ENCODE measurements at places on chromosomes 6 and 20.

- H3K27me3 ChIP-seq = no peaks in the 10 kb centered on the region
- DNase-seq = no peak
- H3K4me1 ChIP-seq = no peaks in the 10 kb centered on the region
- no peak overlapping the region for H3K4me3 ChIP-seq
Observed at GRCh38 chr6:23690453-23691049, 435.5 kb upstream of the NRSN1 start.

- peaks cover 70% of the 10 kb centered on the region for H3K36me3 ChIP-seq
- H3K4me3 ChIP-seq = peak overlapping the region; percentile 97
- peak overlapping the region; percentile 99 for H3K27ac ChIP-seq
- peaks cover 5% of the 10 kb centered on the region for H3K27me3 ChIP-seq
Observed at GRCh38 chr6:36596356-36596755, 2.2 kb downstream of the SRSF3 start.

GRCh38 chr20:35735826-35736470, 6.1 kb downstream of the RBM39 start:
- DNase-seq = no peak
- H3K27me3 ChIP-seq = peaks cover 3% of the 10 kb centered on the region
- peak overlapping the region; percentile 67 for H3K4me3 ChIP-seq
- peaks cover 61% of the 10 kb centered on the region for H3K4me1 ChIP-seq

DNA sequence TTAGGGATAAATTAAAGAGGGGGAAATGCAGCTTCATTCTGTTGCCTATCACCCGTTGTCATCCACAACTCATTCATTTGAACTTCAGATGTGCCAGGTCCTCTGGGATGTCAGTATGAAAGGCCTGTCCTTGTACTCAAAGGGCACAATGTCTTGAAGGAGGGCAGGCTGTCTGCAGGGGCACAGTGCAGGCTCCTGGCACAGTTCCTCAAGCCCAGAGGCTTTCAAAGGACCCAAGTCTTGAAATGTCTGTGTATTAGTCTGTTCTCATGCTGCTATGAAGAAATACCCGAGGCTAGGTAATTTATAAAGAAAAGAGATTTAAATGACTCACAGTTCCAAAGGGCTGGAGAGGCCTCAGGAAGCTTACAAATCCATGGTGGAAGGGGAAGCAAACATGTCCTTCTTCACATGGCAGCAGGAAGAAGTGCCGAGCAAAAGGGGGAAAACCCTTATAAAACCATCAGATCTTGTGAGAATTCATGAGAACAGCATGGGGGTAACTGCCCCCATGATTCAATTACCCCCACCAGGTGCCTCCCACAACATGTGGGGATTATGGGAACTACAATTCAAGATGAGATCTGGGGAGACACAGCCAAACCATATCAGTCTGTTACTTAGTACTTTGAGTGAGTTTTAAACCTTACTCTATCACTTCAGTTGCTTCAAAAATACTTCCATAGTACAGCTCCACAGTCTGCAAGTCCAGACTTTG, 9.4 kb downstream of the SNX9 start:
- no peaks in the 10 kb centered on the region for H3K27me3 ChIP-seq
- H3K36me3 ChIP-seq = peaks cover 81% of the 10 kb centered on the region
- peak overlapping the region; percentile 93 for H3K27ac ChIP-seq
- peaks cover 81% of the 10 kb centered on the region for H3K4me1 ChIP-seq
- H3K4me3 ChIP-seq = peak overlapping the region; percentile 48

GRCh38 chr6:135379647-135380046, 117.9 kb downstream of the AHI1 start:
- H3K27me3 ChIP-seq = no peaks in the 10 kb centered on the region
- H3K27ac ChIP-seq = no peak overlapping the region
- DNase-seq = no peak
- H3K4me3 ChIP-seq = no peak overlapping the region
- H3K36me3 ChIP-seq = peaks cover 1% of the 10 kb centered on the region
- no peaks in the 10 kb centered on the region for H3K4me1 ChIP-seq

GRCh38 chr6:27128311-27129094, 119.0 kb upstream of the PRSS16 start:
- H3K4me1 ChIP-seq = peaks cover 12% of the 10 kb centered on the region
- H3K4me3 ChIP-seq = no peak overlapping the region

- no peak overlapping the region for H3K27ac ChIP-seq
- peaks cover 29% of the 10 kb centered on the region for H3K36me3 ChIP-seq
- peaks cover 29% of the 10 kb centered on the region for H3K4me1 ChIP-seq
Observed at GRCh38 chr6:16521528-16521927, 239.7 kb downstream of the ATXN1 start.

- H3K4me3 ChIP-seq = no peak overlapping the region
- DNase-seq = no peak
- H3K27ac ChIP-seq = no peak overlapping the region
- H3K4me1 ChIP-seq = no peaks in the 10 kb centered on the region
- H3K36me3 ChIP-seq = no peaks in the 10 kb centered on the region
Observed at GRCh38 chr20:39070484-39071231, 108.5 kb downstream of the DHX35 start.

GRCh38 chr6:17865798-17866725, 121.4 kb downstream of the KIF13A start:
- H3K36me3 ChIP-seq = no peaks in the 10 kb centered on the region
- H3K27ac ChIP-seq = no peak overlapping the region
- H3K4me1 ChIP-seq = no peaks in the 10 kb centered on the region
- no peak for DNase-seq

- H3K36me3 ChIP-seq = no peaks in the 10 kb centered on the region
- no peak overlapping the region for H3K4me3 ChIP-seq
- H3K27ac ChIP-seq = no peak overlapping the region
- no peaks in the 10 kb centered on the region for H3K27me3 ChIP-seq
Observed at GRCh38 chr6:82555801-82556200, 192.2 kb downstream of the TPBG start.

- no peaks in the 10 kb centered on the region for H3K36me3 ChIP-seq
- peaks cover 8% of the 10 kb centered on the region for H3K4me1 ChIP-seq
- peaks cover 29% of the 10 kb centered on the region for H3K27me3 ChIP-seq
- H3K27ac ChIP-seq = no peak overlapping the region
- peak; percentile 16 for DNase-seq
Observed at GRCh38 chr6:24391756-24392405, 10.9 kb upstream of the MRS2 start.

- peaks cover 1% of the 10 kb centered on the region for H3K36me3 ChIP-seq
- no peaks in the 10 kb centered on the region for H3K27me3 ChIP-seq
- DNase-seq = no peak
- peaks cover 31% of the 10 kb centered on the region for H3K4me1 ChIP-seq
- no peak overlapping the region for H3K27ac ChIP-seq
Observed at GRCh38 chr6:41712651-41713103, 22.7 kb downstream of the TFEB start.

GRCh38 chr6:112557435-112557834, 210.3 kb downstream of the RFPL4B start:
- no peaks in the 10 kb centered on the region for H3K4me1 ChIP-seq
- DNase-seq = no peak
- H3K36me3 ChIP-seq = no peaks in the 10 kb centered on the region
- no peaks in the 10 kb centered on the region for H3K27me3 ChIP-seq
- no peak overlapping the region for H3K4me3 ChIP-seq

DNA sequence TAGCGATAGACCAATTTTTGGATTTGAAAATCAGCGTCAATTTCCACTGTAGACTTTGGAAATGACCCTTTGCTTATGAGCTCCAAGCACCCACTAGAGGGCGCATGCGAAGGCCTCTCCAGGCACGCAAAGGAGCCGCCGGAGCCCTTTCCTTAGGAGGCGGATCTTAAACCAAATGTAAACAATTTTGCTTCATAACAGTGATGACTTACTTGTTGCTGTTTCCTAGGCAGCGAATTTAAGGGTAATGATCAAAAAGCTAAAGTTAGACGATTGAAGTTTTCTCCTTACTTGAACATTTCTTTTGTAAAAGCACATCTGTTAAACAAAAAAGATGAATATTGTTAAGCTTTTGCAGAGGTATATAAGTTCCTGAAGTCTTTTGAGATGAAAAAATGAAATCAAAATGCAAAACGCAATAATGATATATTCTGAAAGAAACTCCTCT, 29.2 kb upstream of the EXOC2 start:
- H3K27me3 ChIP-seq = no peaks in the 10 kb centered on the region
- H3K27ac ChIP-seq = no peak overlapping the region
- H3K36me3 ChIP-seq = no peaks in the 10 kb centered on the region
- DNase-seq = peak; percentile 68

GRCh38 chr6:29653452-29654038, 3.3 kb upstream of the MOG start:
- DNase-seq = no peak
- no peak overlapping the region for H3K4me3 ChIP-seq
- H3K36me3 ChIP-seq = no peaks in the 10 kb centered on the region

- no peak for DNase-seq
- no peak overlapping the region for H3K4me3 ChIP-seq
- no peaks in the 10 kb centered on the region for H3K27me3 ChIP-seq
- no peak overlapping the region for H3K27ac ChIP-seq
- H3K4me1 ChIP-seq = no peaks in the 10 kb centered on the region
- H3K36me3 ChIP-seq = no peaks in the 10 kb centered on the region
Observed at GRCh38 chr6:76420094-76420493, 347.6 kb upstream of the IMPG1 start.

GRCh38 chr20:1868856-1869255, 26.4 kb upstream of the SIRPA start:
- no peak for DNase-seq
- H3K27ac ChIP-seq = no peak overlapping the region
- no peaks in the 10 kb centered on the region for H3K4me1 ChIP-seq
- H3K4me3 ChIP-seq = no peak overlapping the region
- H3K36me3 ChIP-seq = no peaks in the 10 kb centered on the region

- H3K4me3 ChIP-seq = no peak overlapping the region
- DNase-seq = no peak
- no peak overlapping the region for H3K27ac ChIP-seq
- H3K27me3 ChIP-seq = no peaks in the 10 kb centered on the region
Observed at GRCh38 chr6:116265041-116265829, 11.4 kb upstream of the TSPYL4 start.

DNA sequence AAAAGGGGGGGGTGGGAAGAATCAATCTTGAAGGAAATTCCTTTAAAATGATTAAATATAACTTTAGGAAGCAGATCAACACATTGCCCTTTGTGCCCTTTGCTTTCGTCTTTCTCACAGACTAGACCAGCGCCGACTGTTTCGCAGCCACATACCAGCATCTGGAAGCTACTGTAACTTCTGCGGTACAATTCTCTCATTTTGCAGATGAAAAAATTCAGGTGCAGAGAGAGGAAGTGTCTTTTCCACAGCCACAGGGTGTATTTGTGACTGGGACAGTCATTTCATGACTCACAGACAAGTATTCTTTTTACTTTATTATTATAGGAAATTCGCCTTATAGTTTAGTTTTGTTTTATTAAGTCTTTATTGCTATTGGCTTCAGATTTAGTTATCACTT, 84.2 kb downstream of the UST start:
- peak overlapping the region; percentile 55 for H3K4me3 ChIP-seq
- H3K27me3 ChIP-seq = peaks cover 9% of the 10 kb centered on the region
- DNase-seq = peak; percentile 3
- H3K4me1 ChIP-seq = peaks cover 12% of the 10 kb centered on the region

- H3K4me1 ChIP-seq = peaks cover 4% of the 10 kb centered on the region
- no peak overlapping the region for H3K4me3 ChIP-seq
- H3K36me3 ChIP-seq = no peaks in the 10 kb centered on the region
- no peak overlapping the region for H3K27ac ChIP-seq
- no peak for DNase-seq
Observed at GRCh38 chr20:23162887-23163286, 76.8 kb upstream of the CD93 start.

GRCh38 chr6:35282472-35282871, 15.1 kb upstream of the DEF6 start:
- no peaks in the 10 kb centered on the region for H3K27me3 ChIP-seq
- peaks cover 5% of the 10 kb centered on the region for H3K36me3 ChIP-seq
- no peaks in the 10 kb centered on the region for H3K4me1 ChIP-seq
- no peak overlapping the region for H3K4me3 ChIP-seq
- no peak overlapping the region for H3K27ac ChIP-seq

- H3K27me3 ChIP-seq = no peaks in the 10 kb centered on the region
- H3K4me1 ChIP-seq = no peaks in the 10 kb centered on the region
Observed at GRCh38 chr6:18823782-18824386, 436.7 kb downstream of the RNF144B start.

DNA sequence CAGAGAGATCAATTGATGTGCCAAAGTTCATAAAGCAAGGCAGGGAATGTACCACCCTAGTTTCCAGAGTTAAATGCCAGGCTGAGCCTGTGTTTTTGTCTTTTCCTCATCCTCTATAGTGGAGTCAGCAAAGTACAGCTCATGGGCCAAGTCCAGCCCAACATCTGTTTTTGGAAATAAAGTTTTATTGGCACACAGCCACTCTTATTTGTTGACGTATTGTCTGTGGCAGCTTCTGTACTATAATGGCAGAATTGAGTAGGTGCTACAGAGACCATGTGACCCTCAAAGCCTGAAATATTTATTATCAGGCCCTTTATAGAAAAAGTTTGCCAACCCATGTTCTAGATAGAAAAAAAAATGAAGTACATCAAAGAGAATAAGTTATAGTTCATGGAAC, 187.0 kb downstream of the TSHZ2 start:
- H3K4me3 ChIP-seq = no peak overlapping the region
- H3K27me3 ChIP-seq = peaks cover 6% of the 10 kb centered on the region
- H3K36me3 ChIP-seq = no peaks in the 10 kb centered on the region
- DNase-seq = no peak
- H3K4me1 ChIP-seq = peaks cover 11% of the 10 kb centered on the region
- H3K27ac ChIP-seq = no peak overlapping the region

DNA sequence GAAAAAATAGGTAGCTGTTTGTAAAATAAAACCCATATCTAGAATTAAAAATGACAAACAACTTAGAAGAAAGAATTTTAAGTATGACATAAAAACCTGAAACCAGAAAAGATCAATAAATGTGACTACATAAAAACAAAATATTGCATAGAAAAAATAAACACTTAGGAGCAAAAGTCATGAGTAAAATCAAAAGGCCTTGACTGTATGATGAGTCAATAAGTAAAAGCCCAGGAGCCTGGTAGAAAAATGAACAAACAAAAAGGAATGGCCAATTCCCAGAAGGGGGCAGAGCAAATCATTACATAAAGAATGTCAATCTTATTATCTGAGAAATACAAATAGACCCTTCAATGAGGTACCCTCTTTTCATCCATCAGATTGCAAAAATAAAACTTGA, 20.7 kb upstream of the ENPP1 start:
- no peak for DNase-seq
- peaks cover 13% of the 10 kb centered on the region for H3K4me1 ChIP-seq
- H3K36me3 ChIP-seq = no peaks in the 10 kb centered on the region
- H3K27ac ChIP-seq = no peak overlapping the region
- H3K4me3 ChIP-seq = no peak overlapping the region
- H3K27me3 ChIP-seq = peaks cover 18% of the 10 kb centered on the region

DNA sequence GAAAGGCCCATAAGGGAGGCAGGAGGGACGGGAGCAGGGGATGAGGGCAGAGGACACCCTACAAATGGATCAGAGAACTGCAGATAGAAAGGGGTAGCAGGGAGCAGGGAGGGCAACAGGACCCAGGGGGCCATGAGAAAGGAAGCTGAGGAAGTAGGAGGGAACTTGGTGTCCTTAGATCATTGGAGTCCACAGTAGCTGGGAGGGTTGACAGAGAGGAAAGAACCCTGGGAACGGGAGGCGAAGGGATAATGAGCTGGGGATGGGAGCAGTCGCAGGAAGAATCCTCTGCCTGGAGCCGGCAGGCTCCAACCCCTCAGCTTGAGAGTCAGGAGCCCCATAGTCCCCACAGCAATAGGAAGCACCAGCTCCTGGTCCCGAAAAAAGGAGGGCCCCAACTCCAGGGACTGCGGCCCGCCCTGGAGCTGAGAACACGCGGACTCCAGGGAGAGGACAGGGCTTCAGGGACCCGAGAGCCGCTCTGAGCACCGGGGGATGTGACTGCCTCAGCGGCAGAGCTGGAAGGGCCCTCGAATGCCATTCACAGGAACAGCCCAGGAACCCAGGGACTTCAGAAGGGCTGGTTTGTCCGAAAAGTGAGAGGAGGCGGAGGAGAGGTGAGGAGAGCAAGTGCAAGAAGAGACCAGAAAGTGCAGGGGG, 32.7 kb downstream of the HLA-A start:
- H3K27ac ChIP-seq = no peak overlapping the region
- peaks cover 40% of the 10 kb centered on the region for H3K4me1 ChIP-seq
- no peak for DNase-seq
- H3K36me3 ChIP-seq = peaks cover 2% of the 10 kb centered on the region
- H3K4me3 ChIP-seq = peak overlapping the region; percentile 83
